Activated CD8-positive, alpha-beta memory T cell treated with anti-CD3 and anti-CD28 coated beads for 1 hour (primary cell): ENCODE measurements at places on chromosomes 7 and 10.

DNA sequence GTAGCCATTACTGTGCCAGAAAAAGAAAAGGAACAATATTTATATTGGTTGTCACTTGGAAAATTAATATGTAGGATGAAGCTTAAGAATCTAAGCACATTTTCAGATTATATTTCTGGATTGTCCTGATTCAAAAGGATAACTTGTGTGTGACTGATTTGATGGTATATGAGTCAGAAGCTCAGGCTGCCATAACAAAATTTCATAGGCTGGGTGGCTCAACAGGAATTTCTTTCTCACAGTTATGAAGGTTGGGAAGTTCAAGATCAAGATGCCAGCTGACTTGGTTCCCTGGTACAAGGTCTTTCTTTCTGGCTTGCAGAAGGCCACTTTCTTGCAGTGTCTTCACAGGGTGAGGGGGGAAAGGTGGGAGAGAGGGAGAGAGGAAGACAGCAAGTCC, 108.5 kb downstream of the ST7 start:
- no peak for DNase-seq

DNA sequence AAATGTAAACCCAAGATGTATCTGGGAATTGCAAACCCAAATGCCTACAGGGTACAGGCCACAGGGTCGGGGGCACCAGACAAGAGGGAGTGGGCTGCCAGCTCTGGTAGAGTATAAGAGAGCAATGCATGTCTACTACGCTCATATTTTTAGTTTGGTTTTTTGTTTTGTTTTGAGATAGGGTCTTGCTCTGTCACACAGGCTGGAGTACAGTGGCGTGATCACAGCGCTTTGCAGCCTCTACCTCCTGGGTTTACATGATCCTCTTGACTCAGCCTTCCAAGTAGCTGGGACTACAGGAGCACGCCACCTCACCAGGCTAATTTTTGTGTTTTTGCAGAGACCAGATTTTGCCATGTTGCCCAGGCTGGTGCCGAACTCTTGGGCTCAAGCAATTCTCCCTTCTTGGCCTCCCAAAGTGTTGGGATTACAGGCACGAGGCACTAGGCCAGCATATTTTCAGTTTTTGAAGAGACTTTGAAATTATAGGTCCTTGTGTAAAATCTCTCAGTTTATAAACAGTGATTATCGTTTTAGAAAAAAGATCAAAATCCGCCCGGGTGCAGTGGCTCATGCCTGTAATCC, 11.1 kb upstream of the IL15RA start:
- no peak for DNase-seq

DNA sequence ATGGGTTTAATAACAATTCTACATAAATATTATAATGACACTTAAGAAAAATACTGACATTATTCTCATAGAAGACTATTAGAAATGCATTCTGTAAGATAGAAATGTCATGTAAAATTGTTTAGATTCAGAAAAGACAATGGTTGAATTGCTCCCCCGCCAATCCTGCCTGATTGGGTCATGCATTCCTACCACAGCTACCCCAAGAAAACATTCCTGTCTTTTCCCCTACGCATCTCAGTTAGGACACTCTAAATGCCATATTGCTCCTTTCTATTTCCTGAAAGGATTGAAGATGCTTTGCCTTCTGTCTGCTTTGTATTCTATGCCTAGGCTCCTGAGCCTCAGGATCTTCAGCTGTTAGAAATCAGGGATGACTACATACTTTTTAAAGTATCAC, 109.4 kb downstream of the DGKB start:
- DNase-seq, result no peak

DNA sequence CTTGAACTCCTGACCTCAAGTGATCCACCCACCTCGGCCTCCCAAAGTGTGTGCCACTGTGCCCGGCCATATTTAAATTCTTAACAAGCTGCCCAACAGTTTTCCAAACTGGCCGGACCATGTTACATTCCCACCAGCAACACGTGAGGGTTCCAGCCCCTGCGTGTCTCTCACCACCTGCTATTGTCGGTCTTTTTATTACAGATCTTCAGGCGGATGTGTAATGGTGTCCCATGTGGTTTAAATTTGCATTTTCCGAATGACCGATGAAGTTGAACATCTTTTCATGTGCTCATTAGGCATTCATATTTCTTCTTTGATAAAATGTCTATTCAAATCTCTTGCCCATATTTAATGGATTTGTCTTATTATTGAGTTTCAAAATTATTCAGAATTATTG, 11.5 kb downstream of the ELFN1 start:
- no peak for DNase-seq

DNA sequence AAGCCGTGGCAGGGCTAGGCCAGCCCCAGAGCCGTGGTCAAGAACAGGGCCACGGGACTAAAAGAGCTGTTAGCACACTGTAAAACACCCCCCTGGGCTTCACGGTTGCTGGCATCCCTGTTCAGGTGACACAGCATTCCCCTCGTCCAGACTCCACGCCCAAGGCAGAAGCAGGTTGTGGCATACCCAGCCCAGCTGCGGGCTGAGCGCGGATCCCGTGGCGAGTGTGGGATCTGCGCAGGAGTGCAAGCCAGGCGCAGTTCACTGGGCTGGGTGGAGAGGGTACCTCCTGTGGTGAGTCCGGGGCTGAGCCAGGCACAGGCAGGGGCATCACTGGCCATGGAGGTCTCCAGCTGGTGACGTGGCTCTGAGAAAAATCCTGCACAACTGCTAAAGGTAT, 199.1 kb downstream of the FZD1 start:
- no peak for DNase-seq

GRCh38 chr10:103775776-103776175, 79.6 kb downstream of the SH3PXD2A start:
- no peak for DNase-seq

- DNase-seq, result no peak
Measured at GRCh38 chr10:1074748-1075308, 18.6 kb downstream of the WDR37 start.

DNA sequence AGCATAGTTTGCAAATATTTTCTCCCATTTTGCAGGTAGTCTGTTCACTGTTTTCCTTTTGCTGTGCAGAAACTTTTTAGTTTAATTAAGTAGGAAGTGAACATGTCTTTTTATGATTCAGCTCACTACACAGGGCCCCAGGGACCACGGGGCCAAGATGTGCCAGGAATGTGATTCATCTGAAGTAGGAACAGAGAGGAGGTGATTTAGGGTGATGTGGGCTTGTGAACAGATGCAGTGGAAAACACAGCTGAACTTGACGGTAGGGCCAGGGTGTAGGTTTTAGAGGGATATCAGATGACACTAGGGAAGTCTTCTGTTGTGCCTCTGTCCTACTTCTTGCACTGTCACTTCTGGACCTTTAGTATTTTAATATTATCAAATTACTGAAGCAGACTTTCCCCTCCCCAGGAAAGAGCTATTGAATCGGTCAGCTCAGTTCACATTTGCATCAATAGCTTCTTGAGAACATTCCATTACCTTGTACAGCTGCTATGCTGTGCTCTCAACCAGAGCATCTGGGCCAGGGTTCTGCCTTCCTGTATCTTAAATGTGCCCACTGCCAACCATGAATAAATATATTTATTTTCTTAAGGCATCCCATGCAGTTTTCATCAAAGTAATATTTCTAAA, 96.9 kb downstream of the OSBPL3 start:
- DNase-seq, result no peak

GRCh38 chr10:71748671-71749191, 24.6 kb downstream of the VSIR start:
- peak; percentile 42 for DNase-seq

DNA sequence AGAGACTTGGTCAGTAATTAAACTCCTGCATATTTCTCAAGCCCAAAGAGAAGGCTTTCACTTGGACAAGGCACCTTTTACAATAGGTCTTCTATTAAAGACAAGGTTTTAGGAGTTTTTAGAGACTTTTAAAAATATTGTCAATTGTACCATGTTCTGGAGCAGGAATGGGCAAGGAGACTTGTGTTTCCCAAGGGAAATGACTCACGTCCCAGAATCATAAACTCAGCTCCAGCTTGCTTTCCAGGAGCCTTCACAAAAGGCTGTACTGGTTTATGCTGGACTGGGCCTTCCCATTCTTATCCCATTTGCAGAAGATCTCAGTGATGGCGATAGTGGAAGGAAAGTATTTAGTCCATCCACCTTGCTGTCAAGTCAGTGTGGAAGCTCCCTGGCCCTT, 7.8 kb upstream of the GLI3 start:
- DNase-seq, result no peak

GRCh38 chr10:132497861-132498561, 39.6 kb upstream of the INPP5A start:
- no peak for DNase-seq

GRCh38 chr7:41574377-41574776, 128.5 kb downstream of the INHBA start:
- no peak for DNase-seq

DNA sequence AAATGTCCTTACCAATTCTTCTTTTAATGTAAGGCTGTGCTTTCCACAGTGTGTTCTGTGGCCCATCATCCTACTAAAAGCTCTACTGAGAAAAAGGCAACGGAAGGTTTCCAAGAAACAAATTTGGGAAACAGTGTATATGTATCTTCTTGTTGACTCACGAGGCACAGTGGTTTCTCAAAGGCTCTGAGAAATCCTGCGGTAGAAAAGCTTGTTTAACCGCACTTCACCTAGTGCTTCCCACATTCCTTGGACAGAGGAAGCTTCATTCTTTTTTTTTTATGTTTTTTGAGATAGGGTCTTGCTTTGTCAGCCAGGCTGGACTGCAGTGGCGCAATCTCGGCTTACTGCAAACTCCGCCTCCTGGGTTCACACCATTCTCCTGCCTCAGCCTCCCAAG, 84.5 kb downstream of the TACC2 start:
- DNase-seq, result no peak

GRCh38 chr7:24763303-24763901, 6.1 kb upstream of the GSDME start:
- no peak for DNase-seq
